ENCODE measurements at places on chromosomes 12 and 14.

GRCh38 chr12:96501908-96502307 is 12.5 kb downstream of the CFAP54 start:
- peaks cover 7% of the 10 kb centered on the region for H3K36me3 ChIP-seq
- H3K27ac ChIP-seq: peak overlapping the region; percentile 74
- DNase-seq: no peak
- peaks cover 43% of the 10 kb centered on the region for H3K4me1 ChIP-seq
- peak overlapping the region; percentile 9 for H3K4me3 ChIP-seq

GRCh38 chr12:6532927-6533652 is 1.2 kb upstream of the GAPDH start:
- H3K27ac ChIP-seq: peak overlapping the region; percentile 96
- H3K36me3 ChIP-seq: peaks cover 88% of the 10 kb centered on the region
- peaks cover 22% of the 10 kb centered on the region for H3K4me1 ChIP-seq
- DNase-seq: peak; percentile 38
- no peaks in the 10 kb centered on the region for H3K27me3 ChIP-seq
- peak overlapping the region; percentile 94 for H3K4me3 ChIP-seq

DNA sequence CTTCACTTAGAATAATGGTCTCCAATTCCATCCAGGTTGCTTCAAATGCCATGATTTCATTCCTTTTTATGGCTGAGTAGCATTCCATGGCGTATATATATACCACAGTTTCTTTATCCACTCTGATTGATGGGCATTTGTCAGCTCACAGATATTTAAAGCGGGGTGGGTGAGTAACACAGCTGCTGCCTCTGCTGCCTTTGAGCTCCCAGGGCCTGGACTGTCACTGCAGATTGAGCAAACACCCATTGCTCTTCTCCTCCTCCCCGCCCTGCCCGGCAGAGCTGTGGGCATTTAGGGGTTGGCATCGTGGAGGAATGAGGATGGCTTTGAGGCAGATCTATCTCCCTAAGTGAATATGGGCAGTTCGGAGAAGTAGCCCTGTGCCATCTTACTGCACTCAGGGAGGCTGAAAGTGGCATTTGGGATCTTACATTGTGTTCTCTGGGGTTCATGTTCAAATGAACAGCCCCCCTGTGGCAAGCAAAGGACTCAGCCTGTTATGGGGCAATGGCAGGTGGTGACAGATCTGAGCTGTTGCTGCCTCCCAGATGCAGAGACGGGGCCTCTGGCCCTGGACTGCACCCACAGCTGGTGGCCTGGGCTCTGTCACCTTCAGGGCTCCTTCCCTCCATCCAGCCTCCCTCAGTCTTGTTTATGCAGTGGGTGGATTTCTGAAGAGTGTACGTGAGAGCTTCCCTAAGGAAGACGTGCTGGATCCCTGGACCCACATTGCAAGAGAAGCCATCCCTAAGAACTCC is 4.9 kb downstream of the RFLNA start:
- no peaks in the 10 kb centered on the region for H3K4me1 ChIP-seq
- peaks cover 15% of the 10 kb centered on the region for H3K27me3 ChIP-seq
- no peaks in the 10 kb centered on the region for H3K36me3 ChIP-seq
- H3K27ac ChIP-seq: no peak overlapping the region
- H3K4me3 ChIP-seq: no peak overlapping the region

DNA sequence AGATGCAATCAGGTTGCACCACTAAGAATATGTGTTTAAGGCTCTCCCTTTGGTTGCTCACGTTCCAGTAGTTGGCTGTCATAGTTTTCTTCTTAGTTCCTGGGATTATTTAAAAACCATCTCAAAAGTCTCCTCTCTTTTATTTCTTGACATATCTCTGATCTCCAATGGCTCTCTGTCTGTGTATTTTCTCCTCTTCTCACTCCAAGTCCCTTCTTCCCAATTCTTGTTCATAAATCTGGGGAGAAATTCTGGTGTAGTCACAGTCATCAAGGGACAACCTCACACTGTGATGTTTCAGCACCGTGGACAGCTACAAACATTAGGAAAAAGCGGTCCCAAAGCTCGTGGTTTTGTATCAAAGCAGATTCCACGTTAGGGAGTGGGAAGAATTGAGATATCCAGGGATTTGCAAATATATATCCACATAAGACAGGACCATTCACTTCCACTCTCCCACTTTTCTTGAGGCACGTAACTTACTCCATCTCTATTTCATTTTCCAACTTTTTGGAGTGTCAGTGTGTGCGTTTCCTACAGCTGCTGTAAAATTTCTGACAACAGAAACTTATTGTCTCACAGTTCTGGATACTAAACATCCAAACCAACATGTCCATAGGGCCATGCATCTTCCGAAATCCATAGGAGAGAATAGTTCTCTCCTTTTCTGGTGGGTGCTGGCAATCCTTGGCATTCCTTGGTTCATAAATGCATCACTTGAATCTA is 80.6 kb upstream of the TMEM233 start:
- no peaks in the 10 kb centered on the region for H3K27me3 ChIP-seq
- H3K36me3 ChIP-seq: no peaks in the 10 kb centered on the region
- H3K4me1 ChIP-seq: no peaks in the 10 kb centered on the region
- H3K4me3 ChIP-seq: no peak overlapping the region
- no peak overlapping the region for H3K27ac ChIP-seq

- no peak overlapping the region for H3K27ac ChIP-seq
- peaks cover 12% of the 10 kb centered on the region for H3K4me1 ChIP-seq
- no peak overlapping the region for H3K4me3 ChIP-seq
- H3K36me3 ChIP-seq: no peaks in the 10 kb centered on the region
- DNase-seq: no peak
Measured at GRCh38 chr12:75526655-75527511, 15.5 kb upstream of the KRR1 start.

- no peak overlapping the region for H3K4me3 ChIP-seq
- H3K36me3 ChIP-seq: peaks cover 32% of the 10 kb centered on the region
- no peak overlapping the region for H3K27ac ChIP-seq
Measured at GRCh38 chr12:6888360-6888759, 15.3 kb upstream of the SPSB2 start.

GRCh38 chr12:118359541-118359915 is 13.2 kb downstream of the TAOK3 start:
- no peaks in the 10 kb centered on the region for H3K27me3 ChIP-seq
- no peak for DNase-seq
- peaks cover 15% of the 10 kb centered on the region for H3K36me3 ChIP-seq
- H3K4me1 ChIP-seq: peaks cover 35% of the 10 kb centered on the region
- H3K27ac ChIP-seq: peak overlapping the region; percentile 91

DNA sequence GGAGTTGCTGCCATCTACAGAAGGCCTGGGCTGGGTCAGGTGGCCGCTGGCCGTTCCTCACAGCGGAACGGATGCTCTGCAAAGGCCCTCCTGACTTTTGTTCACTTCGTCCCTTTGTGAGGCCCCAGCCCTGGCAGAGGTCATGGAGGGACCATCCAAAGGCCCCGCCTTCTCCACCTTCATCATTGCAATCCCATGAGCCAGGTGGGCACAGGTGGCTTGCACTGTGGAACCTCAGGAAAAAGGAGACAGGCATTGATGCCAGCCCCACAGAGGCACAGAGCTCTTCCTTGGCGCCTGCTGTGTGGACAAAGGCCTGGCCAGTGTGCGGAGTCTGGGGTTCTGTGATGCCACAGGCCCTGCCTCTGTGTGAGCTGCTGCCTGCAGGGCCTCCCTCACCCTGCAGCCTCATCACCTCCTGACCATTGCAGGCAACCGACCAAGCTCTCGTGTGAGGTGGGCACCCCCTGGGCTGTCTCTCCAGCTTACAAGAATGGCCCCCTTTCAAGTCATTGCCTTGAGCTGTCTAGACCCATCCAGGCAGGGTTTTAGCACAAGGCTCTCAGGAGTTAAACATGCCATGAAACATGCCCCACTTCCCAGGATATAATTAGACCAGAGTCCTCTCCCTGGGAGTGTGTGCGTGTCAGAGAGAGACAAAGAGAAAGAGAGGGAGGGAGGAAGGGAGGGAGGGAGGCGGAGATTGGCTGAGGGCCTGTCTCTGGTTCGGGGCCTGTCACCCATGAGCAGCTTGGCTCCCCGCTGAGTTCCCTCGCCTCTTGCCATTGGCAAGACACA is 19.3 kb downstream of the NFKBIA start:
- H3K4me3 ChIP-seq: no peak overlapping the region
- H3K4me1 ChIP-seq: no peaks in the 10 kb centered on the region
- H3K27ac ChIP-seq: no peak overlapping the region
- DNase-seq: no peak

- peak; percentile 38 for DNase-seq
- peak overlapping the region; percentile 81 for H3K4me3 ChIP-seq
- H3K27ac ChIP-seq: peak overlapping the region; percentile 64
- H3K27me3 ChIP-seq: no peaks in the 10 kb centered on the region
- H3K36me3 ChIP-seq: peaks cover 25% of the 10 kb centered on the region
- peaks cover 37% of the 10 kb centered on the region for H3K4me1 ChIP-seq
Measured at GRCh38 chr14:95156161-95157047, 925 bp downstream of the DICER1 start.

GRCh38 chr12:132171293-132171967 is 27.2 kb downstream of the NOC4L start:
- DNase-seq: no peak
- peaks cover 17% of the 10 kb centered on the region for H3K4me1 ChIP-seq
- H3K27ac ChIP-seq: no peak overlapping the region

DNA sequence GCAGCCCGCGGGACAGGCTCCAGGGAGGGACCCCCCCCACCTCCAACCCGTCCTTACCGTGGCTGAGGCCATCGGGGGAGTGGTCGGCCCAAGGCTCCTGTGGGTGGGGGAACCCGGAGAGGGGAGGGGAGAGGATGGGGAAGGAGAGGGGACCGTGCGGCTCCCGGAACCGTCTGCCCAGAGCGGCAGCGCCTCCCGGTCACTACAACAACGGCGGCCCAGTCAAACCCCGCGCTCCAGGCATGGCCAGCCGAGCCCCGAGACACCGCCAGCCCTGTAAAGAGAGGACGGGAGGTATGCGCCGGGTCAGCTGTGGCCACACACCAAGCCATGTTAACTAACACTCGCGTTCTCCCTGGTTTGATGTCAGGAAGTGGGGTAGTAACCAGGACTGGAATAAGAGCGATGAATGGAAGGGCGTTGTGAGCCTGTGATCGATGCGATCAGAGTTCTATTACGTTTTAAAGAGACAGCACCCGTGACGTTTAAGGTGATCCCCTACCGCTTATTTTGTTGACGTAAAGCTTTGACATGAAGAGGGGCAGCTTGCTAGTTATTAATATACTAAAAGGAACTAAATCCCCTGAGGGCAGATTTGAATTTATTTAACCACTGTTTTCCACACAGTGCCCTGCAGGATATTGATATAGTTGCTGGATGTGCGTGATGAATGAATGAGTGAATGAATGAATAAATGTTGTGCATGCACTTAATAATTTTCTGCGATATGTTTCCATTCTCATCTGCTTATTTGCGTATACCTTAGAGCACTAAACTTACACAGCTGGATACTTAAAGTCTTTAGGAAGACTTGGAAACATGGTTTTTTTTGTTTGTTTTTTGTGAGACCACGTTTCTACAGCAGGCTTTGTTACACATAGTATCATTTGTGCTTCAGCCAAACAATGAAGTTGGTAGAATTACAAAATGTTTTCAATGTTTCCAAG is at the start of gene POC1B:
TSS of gene POC1B (minus strand) at position 224 of the 947 bp plus-strand sequence. CDS start at position 72, 152 bp downstream.
- DNase-seq: peak; percentile 72
- peak within 1 kb of the TSS; percentile 99 for H3K27ac ChIP-seq
- H3K4me3 ChIP-seq: peak within 1 kb of the TSS; percentile 99
- H3K27me3 ChIP-seq: no peaks in the 10 kb centered on the region

DNA sequence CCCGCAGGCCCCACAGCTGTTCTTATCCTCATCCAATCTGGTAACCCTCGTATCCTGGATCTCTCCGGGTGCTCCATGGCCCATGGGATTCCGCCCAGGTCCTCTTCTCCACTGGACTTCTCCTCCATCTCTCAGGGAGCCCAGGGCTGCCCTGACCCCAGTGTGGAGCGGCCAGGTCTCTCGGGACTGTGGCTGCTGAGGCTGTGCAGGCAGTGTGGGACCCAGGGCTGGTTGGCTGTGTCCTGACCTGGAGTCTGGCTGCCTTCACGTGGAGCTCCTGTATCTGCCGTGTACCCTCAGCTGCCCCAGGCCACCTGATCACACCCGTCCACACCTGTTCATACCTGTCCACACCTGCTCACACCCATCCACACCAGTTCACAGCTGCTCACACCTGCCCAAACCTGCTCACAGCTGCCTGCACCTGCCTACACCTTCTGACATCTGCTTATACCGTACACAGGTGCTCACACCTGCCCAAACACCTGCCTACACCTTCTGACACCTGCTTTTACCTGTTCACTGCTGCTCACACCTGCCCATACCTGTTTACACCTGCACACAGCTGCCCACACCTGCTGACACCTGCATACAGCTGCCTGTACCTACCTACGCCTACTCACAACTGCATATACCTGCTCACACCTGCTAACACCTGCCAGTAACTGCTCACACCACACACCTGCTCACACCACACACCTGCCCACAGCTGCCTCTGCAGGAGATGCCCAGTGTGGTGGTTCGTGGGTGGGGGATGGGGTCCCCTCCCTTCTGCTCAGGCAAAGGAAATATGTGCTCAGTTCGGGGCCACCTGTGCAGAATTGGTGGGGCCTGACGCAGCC is 92.2 kb downstream of the GALNT9 start:
- no peak overlapping the region for H3K27ac ChIP-seq
- H3K4me1 ChIP-seq: no peaks in the 10 kb centered on the region
- no peaks in the 10 kb centered on the region for H3K36me3 ChIP-seq
- DNase-seq: no peak
- no peak overlapping the region for H3K4me3 ChIP-seq

DNA sequence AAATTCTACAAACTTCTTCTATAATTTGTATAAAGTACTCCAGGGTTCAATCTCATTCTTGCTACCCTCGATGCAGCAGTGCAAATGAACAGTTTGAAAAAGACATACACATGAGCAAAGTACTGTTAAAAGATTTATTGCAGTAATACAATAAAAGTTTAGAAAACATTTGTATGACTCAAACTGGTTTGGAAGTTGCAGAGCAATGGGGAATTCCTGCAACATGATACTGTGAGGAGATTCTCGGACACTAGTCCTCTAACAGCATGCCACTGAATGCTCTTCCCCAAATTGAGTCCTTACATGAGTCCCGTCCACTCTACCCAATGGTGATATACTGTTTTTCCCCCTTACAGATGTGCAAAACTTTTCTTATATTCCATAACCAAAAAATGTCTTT is 45.4 kb downstream of the ATG14 start:
- DNase-seq: no peak
- no peak overlapping the region for H3K27ac ChIP-seq
- peaks cover 54% of the 10 kb centered on the region for H3K36me3 ChIP-seq
- H3K27me3 ChIP-seq: no peaks in the 10 kb centered on the region

- H3K4me1 ChIP-seq: peaks cover 14% of the 10 kb centered on the region
- peaks cover 11% of the 10 kb centered on the region for H3K27me3 ChIP-seq
- H3K4me3 ChIP-seq: no peak overlapping the region
- H3K27ac ChIP-seq: no peak overlapping the region
- no peaks in the 10 kb centered on the region for H3K36me3 ChIP-seq
- DNase-seq: no peak
Measured at GRCh38 chr14:62081012-62081612, 318.9 kb downstream of the SNAPC1 start.
